ENCODE measurements at places on chromosomes 13 and 19. TPM values are rescaled to one million over a fixed set of nuclear protein-coding genes. Genes with fewer than 3 reads are reported as not detected.

Gene ZFP36
- total RNA-seq: 170 TPM

Gene PRKCG
- not detected for total RNA-seq

Gene FGF9
- total RNA-seq: 0.14 TPM

Gene C5AR1
- total RNA-seq: 4.6 TPM

Gene SSC5D
- total RNA-seq: 8.6 TPM

Gene ZNF492
- 0.97 TPM for total RNA-seq

Gene SIGLEC12
- not detected for total RNA-seq

Gene ZNF571
- total RNA-seq: 34.2 TPM

Gene CD70
- not detected for total RNA-seq

Gene CCDC124
- 48.7 TPM for total RNA-seq

Gene CCDC169
- total RNA-seq: 4.1 TPM

Gene LILRB4
- 5.7 TPM for total RNA-seq

Gene BSPH1
- not detected for total RNA-seq

Gene CILP2
- total RNA-seq: 0.68 TPM

Gene F2RL3
- total RNA-seq: 0.36 TPM

Gene POSTN
- total RNA-seq: 28.3 TPM

Gene NOTCH3
- 48.0 TPM for total RNA-seq

Gene C19orf85
- not detected for total RNA-seq

Gene LILRA5
- total RNA-seq: 1.2 TPM

Gene ATP8A2
- total RNA-seq: 6.1 TPM

Gene TPTE2
- 1.1 TPM for total RNA-seq

Gene PRODH2
- not detected for total RNA-seq

Gene CCNA1
- 9.2 TPM for total RNA-seq

Gene ZNF790
- total RNA-seq: 13.3 TPM

Gene CD37
- total RNA-seq: 21.4 TPM

Gene RASAL3
- total RNA-seq: 2.8 TPM

Gene ATP4B
- not detected for total RNA-seq

Gene SPTBN4
- total RNA-seq: 21.9 TPM

Gene CEACAM20
- total RNA-seq: 2.6 TPM

Gene LENG1
- 14.7 TPM for total RNA-seq

Gene TNFSF9
- total RNA-seq: not detected

Gene TEX26
- total RNA-seq: not detected

Gene C3
- total RNA-seq: 95.1 TPM

Gene KIR3DL1
- total RNA-seq: not detected

Gene OR7A10
- not detected for total RNA-seq

Gene RFPL4AL1
- total RNA-seq: not detected

Measured in prostate gland (tissue), 2 donors.